Left renal pelvis (tissue), 4 donors: ENCODE measurements at places on chromosomes 6 and 20.

GRCh38 chr20:1632178-1632577, 12.4 kb upstream of the SIRPB1 start:
- no peak for DNase-seq

- DNase-seq, result no peak
These were observed 1.8 kb downstream of the AARS2 start for GRCh38 chr6:44311304-44311703.

DNA sequence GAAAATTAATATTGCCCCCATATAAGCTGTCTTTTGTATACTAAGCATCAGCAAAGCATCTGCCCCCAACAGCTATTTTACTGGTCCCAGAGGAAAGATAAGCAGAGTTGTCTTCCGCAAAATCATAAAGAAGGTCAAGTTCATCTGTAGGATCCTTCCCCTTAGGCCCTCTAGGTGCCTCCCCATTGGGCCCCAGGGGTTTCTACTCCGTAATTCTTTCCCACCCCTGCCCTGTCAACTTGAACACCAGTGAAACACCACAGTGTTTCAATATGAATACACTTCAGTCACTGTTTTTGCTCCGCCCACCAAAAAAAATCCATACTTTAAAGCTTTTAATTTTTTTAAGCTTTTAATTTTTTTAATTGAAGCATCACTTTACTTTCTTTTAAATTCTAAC, 159.2 kb downstream of the ATXN1 start:
- no peak for DNase-seq

- DNase-seq, result no peak
These were observed 79.7 kb downstream of the SYNJ2 start for GRCh38 chr6:158061361-158061708.

- no peak for DNase-seq
These were observed 100.5 kb downstream of the QRSL1 start for GRCh38 chr6:106729841-106730240.

DNA sequence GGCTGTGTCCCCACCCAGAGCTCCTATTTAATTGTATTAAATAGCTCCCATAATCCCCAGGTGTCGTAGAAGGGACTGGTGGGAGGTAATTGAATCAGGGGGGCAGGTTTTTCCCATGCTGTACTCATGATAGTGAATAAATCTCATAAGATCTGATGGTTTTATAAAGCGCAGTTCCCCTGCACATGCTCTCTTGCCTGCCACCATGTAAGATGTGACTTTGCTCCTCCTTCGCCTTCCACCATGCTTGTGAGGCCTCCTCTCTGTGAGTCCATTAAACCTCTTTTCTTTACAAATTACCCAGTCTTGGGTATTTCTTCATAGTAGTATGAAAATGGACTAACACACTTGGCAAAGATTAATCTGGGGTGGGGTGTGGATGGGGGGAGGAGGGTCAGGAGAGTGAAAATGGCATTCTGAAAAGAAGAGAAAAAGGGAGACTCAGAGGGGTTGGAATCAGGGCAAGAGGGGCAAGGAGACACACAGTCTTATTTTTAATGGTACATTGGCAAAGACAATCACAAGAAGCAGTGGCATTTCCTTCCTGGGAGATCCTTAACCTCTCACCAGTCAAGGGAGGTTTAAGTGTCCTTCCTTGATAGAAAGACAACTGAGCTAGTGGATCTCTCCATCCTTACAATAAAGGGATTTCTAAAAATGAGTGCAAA, 37.5 kb upstream of the NOX3 start:
- no peak for DNase-seq

- no peak for DNase-seq
These were observed 5.5 kb downstream of the ENPP3 start for GRCh38 chr6:131642565-131642964.
